Activated naive CD8-positive, alpha-beta T cell treated with anti-CD3 and anti-CD28 coated beads, Interleukin-2, amount 10 ng/mL, durations not matched to agents 7 days and 5 days (primary cell): ENCODE measurements at places on chromosomes 11 and 22. TPM values are rescaled to one million over a fixed set of nuclear protein-coding genes. Genes with fewer than 3 reads are reported as not detected.

DNA sequence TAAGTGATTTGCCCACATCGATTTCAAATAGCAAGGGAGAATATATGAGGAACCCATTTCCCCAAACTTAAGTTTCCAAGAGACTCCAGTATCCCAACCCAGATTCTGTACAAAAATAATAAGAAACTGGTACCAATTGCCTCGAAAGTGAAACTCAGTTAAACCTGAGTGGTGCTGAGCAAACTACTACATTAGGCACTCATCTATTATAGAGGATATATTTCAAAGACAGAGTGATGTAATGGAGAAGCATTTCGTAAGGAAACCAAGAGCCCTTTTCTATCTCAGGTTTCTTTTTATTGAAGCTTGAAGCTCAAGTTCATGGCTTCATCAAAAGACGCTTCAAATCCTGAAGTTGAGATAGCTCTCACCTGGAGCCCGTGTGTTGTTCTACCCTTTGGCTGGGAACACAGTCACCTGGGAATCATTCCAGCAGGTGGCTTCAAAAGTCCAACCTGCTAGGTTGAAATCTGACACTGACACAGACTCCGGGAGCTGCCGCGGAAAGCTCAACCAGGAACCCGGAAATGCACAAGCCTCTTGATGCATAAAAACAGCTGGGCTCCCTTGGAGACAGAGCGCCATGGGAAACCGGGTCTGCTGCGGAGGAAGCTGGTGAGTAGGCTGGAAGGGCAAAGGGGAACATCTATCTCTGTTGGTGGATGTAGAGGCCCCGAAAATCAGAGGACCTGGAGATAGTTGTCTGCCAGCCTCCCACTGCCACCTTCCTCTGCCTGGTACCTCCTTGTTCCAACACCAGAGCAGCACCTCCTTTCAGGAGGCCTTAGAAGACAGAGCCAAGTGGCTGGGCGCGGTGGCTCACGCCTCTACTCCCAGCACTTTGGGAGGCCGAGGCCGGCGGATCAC is at the start of gene C11orf52:
Gene C11orf52, plus strand, starts transcription at position 524 of the 867 bp plus-strand sequence. Its CDS starts 60 bp downstream, at position 584.
- DNase-seq, result no peak

DNA sequence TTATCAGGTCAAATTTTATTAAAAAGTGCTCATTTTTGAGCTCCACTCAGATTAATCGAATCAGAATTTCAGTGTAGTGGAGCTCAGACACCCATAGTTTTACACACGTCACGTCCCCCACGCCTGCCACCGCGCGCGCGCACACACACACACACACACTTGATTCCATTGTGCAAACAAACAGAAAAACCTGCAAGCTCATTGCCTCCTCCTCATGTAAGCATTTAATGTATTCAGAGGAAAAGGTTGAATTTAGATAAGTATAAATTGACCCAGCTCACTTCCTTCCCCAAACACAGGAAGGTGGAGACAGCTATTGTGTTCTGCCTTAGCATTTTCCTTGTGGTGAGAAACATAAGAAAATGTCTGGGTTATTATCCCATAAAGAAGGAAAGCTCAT is 336.7 kb downstream of the LUZP2 start:
- DNase-seq, result no peak

DNA sequence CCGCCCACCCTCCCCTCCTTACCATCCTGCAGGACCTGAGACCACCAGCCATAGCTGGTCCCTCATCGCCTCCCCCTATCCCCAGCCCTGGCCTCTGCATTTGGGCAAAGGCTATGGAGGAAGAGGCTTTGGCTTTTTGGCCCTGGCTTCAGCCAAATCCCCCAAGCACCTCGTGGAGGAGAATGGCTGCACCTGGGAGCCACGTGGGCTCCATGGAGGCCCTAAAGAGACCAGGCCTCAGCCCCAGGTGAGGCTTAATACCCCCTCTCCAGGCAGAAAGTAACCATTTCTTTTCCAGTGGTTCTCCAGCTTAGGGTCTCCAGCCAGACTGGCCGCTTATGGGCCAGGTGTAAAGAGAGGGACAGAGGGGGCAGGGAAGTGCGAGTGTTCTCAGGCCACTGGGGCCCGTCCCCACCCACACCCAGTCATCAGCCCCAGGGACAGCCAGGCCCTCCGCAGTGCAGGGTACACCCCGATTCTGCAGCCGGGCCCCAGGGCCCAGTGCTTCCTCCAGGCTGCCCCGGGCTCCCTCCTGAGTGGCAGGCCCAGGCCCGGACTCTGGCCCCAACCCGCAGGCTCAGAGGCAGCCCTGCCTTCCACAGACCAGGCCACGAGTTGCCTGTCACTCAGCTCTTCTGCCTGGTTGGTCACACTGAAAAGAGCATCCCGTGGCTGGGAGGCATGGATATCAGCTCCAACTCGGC is 26.4 kb downstream of the CDKN1C start:
- no peak for DNase-seq

DNA sequence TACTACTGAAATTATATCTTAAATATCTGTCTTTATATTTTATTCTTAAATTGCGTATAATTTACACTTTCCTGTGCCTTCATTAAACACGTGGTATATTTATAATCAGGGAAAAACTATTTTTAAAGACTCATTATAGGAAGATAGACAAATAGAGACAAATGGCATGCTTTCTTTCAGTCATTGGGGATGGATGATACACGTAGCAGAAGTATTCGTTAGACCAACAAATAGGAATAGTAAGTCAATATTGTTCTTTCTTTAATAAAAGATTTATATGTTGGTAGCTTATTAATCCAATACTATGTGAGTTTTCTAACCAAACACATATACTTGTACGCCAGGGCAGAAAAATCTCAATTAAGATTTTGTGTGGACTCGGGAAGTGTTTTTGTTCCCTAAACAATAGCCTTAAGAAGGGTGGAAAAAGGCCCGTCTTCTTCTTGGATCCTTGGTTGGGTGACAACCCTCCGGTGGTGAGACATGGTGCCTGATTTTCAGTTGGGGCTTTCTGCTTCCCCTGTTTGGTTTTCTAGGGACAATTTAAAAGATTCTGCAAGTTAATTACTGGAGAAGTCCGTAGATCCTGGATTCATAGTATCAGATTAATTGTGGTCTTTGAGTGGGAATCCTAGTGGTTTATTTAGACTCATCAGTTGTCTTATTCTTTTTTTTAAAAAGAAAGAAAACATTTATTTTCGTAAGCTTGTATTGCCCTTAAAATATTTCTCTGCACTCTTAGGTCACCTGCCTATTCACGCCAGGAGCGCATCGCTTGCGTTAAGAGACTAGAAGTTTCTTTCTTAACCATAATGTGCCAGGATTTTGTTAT is 83.5 kb upstream of the WNT7B start:
- no peak for DNase-seq

- no peak for DNase-seq
These were observed 15.1 kb downstream of the TRMU start for GRCh38 chr22:46350646-46351045.

- DNase-seq, result no peak
These were observed 1334.6 kb downstream of the TBC1D22A start for GRCh38 chr22:48096851-48097665.

DNA sequence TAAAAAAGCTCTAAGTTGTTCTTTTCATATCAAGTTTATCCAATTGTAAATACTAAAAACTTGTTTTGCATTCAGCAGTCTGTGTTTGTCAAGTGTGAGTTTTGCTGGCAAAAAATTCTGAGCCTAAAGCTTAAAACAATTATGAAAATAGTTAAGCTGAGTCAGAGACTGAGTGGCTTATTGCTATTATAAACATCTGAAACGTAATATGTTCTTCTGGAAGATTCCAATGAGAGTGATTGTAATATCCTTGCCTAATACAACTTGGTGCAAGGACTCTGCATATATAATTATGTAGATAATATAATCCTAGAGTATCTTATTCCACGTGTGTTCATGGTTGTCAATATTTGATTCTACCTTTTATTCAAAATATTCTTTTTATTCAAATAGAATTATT is 14.1 kb upstream of the NUP50 start:
- DNase-seq, result no peak

- no peak for DNase-seq
These were observed 87.5 kb upstream of the TBCEL start for GRCh38 chr11:120936356-120936755.

GRCh38 chr11:120168960-120169681 is 31.2 kb upstream of the TRIM29 start:
- peak; percentile 89 for DNase-seq

ROBO4 gene
- total RNA-seq, result not detected

SLC5A4 gene
- not detected for total RNA-seq

OR8A1 gene
- total RNA-seq, result not detected

APLP2 gene
- 26.1 TPM for total RNA-seq

APOA4 gene
- total RNA-seq, result not detected

C22orf31 gene
- not detected for total RNA-seq

PKDREJ gene
- not detected for total RNA-seq
